Fibroblast of gingiva (primary cell): ENCODE measurements at places on chromosomes 13 and 19.
A peak's percentile ranks its signal among the peaks of the same experiment; 100 is the strongest.

- peak; percentile 86 for DNase-seq
Measured at GRCh38 chr19:33795370-33796163, 1.1 kb upstream of the KCTD15 start.

GRCh38 chr13:32234914-32235313 is 80.2 kb downstream of the ZAR1L start:
- DNase-seq: no peak

DNA sequence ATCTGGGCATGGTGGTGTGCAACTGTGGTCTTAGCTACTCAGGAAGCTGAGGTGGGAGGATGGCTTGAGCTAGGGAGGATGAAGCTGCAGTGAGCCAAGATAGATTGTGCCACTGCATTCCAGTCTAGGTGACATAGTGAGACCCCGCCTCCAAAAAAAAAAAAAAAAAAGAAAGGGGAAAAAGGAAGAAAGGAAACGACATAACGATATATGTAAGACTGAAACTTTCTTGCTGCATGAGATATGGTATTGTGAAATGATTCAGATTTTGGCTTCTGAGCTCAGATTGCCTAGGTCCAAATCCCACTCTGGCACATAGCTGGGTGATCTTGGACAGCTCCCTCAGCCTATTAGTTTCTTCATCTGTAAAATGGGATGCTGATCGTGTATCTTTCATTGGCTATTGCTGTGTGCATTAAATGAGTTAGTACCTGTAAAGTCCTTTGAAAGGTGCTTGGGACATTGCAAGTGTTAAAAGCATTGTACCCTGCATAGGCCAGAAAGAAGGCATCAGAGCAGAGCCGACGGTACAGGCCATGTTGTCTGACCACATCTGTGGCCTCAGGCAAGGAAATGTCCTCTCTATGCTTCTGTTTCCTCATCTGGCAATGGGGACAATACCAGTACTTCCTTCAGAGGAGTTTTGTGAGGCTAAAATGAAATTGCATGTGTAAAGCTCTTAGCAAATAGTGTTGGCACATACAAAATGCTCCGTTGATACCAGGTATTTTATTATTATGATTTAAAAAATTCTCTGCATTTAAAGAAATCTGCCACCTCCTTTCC is 32.6 kb upstream of the SLC46A3 start:
- DNase-seq: no peak

DNA sequence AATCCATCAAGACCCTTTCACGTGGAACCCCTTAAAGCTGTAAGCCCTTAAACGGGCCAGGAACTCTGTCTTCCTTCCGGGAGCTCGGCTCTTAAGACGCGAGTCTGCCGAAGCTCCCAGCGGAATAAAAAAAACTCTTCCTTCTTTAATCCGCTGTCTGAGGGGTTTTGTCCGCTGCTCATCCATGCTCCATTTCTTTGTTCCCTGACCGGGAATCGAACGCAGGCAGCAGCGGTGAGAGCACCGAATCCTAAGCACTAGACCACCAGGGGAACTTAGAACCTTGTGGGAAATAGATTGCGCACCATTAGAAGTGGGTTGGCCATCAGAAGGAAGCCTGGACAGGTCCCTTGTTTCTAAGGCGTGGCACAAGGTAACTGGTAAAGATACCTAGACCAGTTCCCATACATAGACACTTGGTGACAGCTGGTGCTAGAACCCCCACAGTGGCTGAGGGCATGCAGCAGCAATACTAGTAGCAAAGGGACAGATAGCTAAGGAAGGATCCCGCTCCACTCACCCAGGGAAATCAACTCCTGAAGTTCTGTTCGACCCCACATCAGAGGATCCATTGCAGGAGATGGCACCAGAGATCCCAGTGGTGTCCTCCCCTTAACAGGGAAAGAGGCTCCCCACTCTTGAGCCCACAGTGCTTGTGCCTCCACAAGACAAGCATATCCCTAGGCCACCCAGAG is 1.5 kb upstream of the RGCC start:
- DNase-seq: no peak

- no peak for DNase-seq
Measured at GRCh38 chr13:77409412-77409811, 82.5 kb upstream of the MYCBP2 start.

DNA sequence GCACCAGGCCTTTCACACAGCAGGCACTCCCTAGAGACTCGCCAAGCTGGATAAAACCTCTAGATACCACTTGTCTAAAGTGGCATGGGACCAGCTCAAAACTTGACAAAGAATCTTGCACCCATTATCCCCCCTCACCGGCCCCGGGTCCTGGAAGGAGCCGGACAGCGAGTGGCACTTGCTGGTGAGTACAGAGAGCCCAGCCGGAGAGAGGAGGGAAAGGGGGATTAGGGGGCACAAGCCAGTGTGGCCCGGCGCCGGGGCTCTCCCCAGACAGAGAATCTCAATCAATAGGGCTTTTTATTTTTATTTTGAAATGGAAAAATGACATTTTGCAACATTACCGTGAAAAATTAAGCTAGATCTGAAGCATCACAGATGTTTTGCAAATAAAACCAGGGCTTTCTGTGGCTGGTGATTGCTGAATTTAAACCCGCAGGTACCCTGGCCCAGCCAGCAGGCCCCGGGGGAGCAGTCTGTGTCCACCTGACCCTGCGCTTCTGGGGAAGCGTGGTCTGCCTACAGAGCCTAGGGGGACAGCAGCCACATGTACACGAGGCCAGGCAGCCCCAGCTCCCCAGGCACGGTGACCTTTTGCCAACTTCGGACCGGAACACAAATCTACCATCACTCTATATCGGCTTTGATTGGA is 10.0 kb upstream of the VSTM2B start:
- DNase-seq: no peak

GRCh38 chr19:46714444-46715106 is 2.3 kb downstream of the PRKD2 start:
- no peak for DNase-seq

- DNase-seq: no peak
Measured at GRCh38 chr19:30804751-30805150, 432.6 kb downstream of the ZNF536 start.

DNA sequence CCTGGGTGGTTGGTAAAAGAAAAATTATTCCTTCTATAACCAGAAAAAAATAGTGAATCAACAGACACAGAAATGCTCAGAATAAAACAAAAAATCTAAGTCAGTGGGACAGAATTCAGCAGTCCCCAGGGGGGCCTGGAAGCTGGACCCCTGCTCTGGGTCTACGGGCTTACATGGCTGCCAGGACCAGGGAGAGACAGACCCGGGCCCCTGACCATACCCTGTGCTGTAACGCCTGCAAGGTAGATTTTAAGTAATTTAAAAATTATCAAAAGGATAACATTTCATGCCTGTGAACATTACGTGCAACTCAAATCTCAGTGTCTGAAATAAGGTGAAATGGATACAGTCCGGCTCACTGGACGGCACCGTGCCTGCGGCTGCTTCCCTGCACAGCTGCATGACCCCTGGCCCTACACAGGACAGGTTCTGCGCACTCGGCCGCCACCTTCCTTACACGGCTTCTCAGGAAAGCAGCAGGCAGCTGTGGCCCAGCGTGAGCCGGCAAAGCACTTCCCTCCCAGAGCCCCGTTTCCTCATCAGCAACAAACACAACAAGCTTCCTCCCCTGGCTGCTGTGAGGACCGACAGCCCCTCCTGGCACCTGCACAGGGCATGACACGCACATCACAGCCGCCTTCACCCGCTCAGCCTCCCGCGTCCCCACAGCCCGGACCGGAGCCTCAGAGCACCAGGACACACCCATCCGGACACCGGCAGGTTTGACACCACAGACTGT is 22.2 kb downstream of the RASA3 start:
- DNase-seq: peak; percentile 39

DNA sequence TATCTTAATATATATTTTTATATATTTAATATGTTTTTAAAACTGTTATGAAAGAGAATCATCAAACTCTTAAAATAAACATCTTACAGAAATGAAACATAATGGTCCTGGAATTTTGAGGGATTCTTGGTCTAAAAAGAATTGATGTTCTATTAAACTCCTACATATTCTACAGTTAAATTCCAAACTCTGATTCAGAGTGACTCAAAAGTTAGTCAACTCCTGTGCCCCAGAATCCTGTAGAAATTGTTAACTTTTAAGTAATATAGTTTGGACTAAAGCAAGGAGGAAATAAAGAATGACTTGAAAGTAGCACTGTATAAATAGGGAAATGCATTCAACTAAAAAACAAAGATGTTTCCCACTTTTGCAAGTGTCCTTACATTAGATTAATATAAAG is 47.7 kb downstream of the FNDC3A start:
- peak; percentile 47 for DNase-seq

- DNase-seq: no peak
Measured at GRCh38 chr13:100523411-100523810, 65.2 kb downstream of the GGACT start.

DNA sequence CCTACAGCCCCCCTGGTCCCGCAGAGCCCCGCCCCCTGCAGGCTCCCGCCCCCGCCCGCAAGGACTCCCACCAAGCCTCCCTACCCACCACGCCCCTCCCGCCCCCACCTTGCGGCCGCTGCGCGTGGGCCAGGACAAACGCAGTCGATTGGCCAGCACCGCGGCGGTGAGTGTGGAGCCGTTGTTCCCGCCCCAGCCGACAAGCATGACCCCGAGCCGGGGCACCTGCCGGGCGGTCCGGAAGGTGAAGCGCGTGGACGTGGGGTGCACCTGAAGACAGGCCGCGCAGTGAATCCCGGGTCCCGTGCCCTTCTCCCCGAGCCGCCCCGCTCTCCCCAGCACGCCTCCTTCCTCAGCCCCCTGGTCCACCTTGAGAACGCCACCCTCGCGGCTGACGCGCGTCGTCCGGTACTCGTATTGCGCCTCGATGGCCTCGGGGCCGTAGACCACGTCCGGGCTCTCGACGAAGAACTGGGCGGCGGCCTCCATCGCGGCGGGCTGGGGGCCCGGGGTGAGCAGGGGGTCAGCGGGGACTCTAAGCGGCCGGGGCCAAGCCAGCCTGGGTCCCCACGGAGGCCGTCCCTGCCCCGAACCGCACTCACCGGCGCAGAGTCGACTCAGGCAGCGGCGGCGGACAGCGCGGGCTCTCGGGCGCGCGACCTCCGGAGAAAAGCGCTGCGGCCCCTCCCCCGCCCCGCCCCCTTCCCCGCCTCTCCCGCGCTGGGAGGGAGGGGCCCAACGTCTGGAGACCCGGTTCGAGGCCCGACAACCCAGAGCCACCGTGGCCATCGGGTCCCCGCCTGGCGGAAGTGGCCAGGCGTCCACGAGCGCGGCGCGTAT is at the start of gene ISYNA1:
Gene ISYNA1, minus strand, starts transcription at position 643 of the 840 bp plus-strand sequence. Its CDS starts 154 bp downstream, at position 489.
- DNase-seq: no peak
